ENCODE measurements at places on chromosomes 1 and 21.

DNA sequence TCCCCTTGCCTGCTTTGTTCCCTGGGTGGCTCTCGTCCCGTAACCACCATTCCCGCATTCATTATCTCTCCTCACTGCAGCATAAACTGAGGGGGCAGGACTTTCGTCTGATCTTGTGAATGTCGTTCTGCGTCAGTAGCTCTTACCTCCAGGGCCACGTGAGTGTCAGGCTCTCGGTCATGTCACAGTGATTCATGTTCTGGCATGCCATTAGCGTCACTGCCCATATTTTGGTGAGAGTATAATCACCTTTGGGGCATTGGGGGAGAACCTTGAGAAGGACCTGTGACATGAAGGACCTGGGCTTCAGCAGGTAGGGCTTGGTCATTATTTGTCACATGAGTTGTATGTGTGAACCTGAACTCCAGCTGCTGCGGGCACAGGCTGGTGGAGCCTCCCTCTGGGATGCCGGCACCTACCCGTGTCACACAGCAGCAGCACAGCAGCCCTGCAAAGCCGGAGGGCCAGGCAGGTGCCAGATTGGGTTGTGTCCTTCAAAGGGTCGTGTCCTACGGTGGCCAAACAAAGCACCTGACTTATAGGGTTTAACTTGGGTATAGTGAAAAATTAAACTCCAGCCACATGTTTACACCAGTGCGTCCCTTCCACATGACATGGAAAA is 68.5 kb downstream of the BACE2 start:
- no peak for DNase-seq

DNA sequence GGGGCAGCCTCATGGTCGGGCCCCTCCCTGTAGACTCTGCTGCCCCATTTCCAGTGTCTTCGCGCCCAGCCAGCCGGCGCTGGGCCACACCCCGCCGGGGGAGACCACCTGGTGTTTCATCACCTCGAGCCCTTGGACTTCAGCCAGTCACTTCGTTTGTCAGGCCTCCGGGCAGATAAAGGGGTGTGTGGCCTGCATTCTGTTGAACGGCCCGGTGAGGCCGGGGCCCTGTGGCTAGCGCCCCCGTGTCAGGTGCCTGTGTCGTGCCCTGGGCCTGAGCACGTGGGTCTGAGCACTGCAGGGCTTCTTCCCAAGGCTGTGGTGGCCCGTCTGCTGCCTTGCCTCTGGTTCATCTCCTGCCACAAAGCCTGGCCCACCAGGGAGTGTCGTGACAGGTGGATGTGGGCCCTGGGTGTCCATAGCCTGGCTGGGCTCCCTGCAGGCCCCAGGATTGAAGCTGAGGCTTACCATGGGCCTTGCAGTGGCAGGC is 65.2 kb upstream of the DIP2A start:
- DNase-seq = no peak

DNA sequence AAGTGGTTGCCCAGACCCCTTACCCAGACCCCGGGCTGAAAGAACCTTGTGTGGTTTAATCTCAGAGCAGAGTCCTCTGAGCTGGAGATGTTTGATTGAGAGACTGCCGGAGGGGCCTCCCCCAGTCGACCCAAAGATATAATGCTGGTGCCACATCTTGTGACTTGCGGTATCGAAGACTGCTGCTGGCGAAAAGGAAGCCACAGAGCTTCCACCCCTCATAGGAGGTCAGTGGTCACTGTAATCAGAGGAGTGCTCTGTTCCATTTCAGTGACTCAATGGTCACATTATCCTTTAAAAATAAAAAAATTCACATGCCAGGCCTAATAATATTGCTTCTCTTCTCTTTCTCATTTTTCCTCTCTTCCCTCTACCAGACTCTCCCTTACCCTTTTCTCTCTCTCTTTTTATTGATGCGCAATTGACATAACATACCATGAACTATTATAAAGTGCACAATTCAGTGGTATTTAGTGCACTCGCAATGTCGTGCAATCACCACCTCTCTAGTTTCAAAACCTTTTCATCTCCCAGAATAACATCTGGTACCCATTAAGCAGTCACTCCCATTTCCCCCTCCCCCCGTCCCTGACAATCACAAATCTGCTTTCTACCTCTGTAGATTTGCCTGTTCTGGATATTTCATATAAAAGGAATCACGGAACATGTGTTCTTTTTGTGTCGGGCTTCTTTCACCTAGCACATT is 52.6 kb upstream of the LYST start:
- DNase-seq = no peak

DNA sequence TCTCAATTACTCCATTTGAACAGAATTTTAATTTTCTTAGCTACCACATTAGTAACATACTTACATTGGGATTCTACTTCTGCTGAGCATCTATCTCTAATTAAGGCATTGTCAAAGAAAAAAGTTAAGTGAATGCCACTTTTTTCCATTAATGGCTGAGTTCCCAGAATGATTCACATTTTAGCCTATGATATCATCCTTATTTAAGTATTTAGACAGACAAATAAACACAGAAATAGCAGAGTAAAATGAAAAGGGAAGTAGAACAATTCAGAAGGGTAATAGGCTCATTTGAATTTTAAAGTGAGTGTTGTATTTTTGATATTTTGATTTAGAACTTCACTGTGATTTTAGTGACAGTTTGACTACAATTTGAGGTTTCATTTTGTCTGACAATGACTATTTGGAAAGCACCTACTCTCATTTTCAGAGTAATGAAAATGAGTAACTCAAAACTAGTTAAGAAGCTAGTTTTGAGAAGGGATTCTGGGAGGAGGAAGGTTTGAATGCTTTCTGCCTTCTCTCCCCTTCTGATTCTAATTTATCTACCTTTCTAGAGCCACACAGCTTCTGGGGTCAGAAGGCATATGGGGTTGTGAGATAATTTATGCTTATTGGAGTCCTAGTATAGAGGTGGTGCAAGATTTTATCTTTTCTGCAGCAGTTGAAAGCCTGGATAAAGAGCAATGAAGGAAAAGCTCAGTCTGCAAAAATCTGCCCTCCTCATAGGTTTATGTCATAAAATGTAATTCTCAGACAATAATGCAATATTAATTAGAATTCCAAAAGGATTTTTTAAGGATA is 15.5 kb downstream of the LYPLAL1 start:
- DNase-seq = no peak

- no peak for DNase-seq
These were observed 151.3 kb upstream of the GJB5 start for GRCh38 chr1:34603594-34603993.

DNA sequence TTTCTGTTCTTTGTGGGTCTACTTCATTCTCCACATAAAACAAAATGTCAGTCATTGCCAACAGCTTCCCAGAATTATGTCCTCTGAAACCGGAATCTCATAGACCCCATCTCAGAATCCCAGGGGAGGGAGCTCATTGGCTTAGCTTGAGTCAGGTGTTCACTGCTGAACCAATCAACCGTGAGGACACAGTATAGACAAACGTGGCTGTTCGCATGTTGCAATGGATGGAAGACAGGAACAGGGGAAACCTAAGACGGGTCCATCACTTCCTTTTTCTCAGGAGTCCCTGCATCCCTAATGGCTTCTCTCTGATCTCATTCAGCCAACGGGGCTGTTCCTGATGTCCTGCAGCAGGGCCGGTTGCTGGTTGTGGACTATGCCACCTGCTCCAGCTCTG is 9.1 kb downstream of the CELA2A start:
- peak; percentile 50 for DNase-seq

- no peak for DNase-seq
These were observed 38.5 kb upstream of the ENAH start for GRCh38 chr1:225691377-225691776.

GRCh38 chr1:5975133-5975880 is 16.9 kb downstream of the NPHP4 start:
- peak; percentile 92 for DNase-seq

GRCh38 chr1:158087320-158087927 is 93.3 kb upstream of the CD1D start:
- DNase-seq = peak; percentile 73

DNA sequence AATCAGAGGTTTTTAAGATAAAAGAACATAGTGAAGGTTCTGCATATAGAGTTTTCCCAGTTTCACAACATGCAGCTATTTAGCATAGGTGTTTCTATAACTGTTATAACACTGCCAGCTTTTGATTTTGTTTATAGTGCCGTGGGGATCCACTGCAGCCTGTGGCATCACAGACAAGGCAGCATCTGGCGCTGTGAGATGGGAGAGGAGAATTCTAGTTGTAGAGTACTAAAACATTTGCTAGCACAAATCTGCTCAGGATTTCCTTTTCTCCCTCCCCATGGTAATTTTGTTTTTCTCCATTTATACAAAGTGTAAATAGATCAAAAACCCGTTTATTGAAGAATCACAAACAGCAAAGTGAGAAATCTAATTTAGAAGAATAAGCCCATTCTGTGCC is 482.8 kb upstream of the NCAM2 start:
- DNase-seq = no peak

GRCh38 chr1:11792106-11792505 is 13.7 kb downstream of the MTHFR start:
- no peak for DNase-seq

- DNase-seq = no peak
These were observed 43.8 kb downstream of the HHAT start for GRCh38 chr1:210372491-210372890.

DNA sequence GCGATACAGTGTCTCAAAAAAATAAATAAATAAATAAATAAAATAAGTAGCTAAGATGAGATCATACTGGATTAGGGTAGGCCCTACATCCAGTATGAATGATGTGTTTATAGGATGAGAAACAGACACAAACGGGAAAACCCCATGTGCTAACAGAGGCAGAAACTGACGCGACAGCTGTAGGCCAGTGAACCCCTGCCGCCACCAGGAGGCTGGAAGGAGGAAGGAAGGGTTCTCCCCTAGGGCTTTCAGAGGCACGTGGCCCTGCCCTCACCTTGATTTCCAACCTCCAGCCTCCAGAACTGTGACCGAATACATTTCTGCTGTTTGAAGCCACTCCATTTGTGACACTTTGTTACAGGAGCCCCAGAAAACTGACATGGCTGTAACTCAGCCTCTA is 38.5 kb downstream of the CHD5 start:
- peak; percentile 48 for DNase-seq

DNA sequence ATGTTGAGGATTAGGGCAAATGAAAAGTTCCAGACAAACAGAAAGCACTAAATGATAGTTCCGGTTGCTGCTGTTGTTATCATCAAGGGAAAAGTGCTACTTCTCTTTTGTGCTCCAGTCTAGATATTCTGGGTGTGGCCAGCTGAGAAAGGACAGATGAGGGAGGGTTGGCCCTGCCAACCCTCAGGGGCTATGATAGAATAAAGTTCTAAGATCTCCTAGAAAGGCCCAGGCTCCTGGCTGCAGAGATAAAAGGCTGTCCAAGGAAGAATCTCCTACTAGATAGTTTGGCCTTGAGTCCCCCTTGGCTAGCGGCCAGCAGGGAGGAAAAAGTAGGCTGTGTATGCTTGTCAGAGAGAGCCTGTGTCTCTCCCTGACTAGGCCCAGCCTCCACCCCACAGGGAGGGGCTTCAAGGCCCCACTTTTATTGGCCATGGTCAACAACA is 31.5 kb downstream of the RIMS3 start:
- DNase-seq = no peak

GRCh38 chr1:15625056-15625917 is 8.0 kb downstream of the DDI2 start:
- DNase-seq = no peak

- no peak for DNase-seq
These were observed 28.7 kb upstream of the PAPPA2 start for GRCh38 chr1:176434234-176434633.

GRCh38 chr1:168643152-168643551 is 66.7 kb downstream of the XCL1 start:
- DNase-seq = no peak

DNA sequence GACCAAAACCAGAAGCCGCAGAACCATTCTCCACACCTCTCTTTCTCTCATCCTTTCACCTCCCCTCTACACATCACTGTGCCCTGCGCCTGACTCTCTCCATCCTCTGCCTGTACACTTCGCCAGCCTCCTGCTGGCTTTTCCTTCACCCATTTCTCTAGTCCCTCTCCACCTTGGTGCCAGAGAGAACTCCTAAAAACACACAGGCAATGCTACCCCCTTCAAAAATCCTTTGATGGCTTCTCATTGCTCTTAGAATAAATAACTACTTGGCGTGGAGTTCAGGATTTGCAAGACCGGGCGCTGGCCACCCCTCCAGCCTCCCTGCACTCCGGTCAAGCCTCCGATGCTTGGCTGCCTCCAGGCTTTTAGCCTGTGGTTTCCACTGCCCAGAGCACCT is 8.6 kb downstream of the CRABP2 start:
- DNase-seq = no peak

DNA sequence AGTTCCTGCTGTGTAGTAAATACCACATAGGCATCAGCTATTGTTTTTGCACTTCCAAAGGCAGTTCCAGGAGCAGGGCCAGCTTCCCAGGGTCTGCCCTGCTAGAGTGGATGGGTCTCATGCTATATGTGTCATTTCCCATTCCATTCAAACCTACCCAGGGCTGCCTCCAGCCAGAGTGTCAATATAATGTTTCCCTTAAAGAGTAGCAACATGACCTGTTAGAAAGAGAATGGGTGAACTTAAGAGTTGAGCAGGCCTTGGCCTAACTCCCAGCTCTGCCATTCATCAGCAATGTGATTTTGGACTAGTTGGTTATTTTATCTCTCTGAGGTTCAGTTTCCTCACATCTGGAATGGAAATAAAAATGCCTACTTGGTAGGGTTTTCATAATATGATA is 44.9 kb downstream of the RAB3B start:
- DNase-seq = no peak

- DNase-seq = no peak
These were observed 37.1 kb downstream of the PIGK start for GRCh38 chr1:77182083-77182482.

- DNase-seq = peak; percentile 94
These were observed 23.9 kb downstream of the VAV3 start for GRCh38 chr1:107941123-107941522.

GRCh38 chr1:201186192-201186591 is 4.4 kb upstream of the IGFN1 start:
- DNase-seq = no peak

Measured in NB4 (cell line).